Stimulated activated CD4-positive, alpha-beta T cell treated with anti-CD3 and anti-CD28 coated beads, Interleukin-12 subunit alpha, Interleukin-12 subunit beta, amount 100 ng/mL, for 4 hours (primary cell): ENCODE measurements at places on chromosomes 1 and 21.

DNA sequence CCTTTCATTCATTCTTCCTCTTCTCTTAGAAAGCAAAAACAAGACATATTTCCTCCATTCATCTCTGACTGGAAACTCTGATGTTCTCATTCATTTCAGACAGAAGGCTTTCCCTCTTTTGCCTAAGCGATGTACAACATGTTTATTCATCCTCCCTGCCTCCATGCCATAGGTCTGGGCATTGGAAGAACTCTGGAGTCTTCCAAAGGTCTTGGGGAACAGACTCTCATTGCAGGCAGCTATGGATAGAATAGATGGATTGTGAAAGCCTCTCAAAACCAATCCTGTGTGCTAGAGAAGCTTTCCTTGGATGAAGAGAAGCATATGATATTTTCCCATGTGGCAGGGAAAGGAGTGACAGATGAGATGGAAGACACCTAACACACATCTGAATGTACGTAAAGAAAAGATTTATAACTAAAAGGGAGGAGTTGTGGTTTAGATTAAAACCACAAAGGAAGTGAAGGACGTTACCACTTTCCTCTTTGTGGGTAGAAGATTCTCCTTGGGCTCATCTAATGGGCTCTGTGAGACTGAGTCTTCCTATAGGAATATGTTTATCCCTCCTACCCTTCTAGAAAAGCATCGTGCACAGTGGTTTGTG, 38.7 kb downstream of the BCL9 start:
- DNase-seq = no peak

GRCh38 chr1:184788970-184789369, 34.3 kb upstream of the EDEM3 start:
- no peak for DNase-seq

DNA sequence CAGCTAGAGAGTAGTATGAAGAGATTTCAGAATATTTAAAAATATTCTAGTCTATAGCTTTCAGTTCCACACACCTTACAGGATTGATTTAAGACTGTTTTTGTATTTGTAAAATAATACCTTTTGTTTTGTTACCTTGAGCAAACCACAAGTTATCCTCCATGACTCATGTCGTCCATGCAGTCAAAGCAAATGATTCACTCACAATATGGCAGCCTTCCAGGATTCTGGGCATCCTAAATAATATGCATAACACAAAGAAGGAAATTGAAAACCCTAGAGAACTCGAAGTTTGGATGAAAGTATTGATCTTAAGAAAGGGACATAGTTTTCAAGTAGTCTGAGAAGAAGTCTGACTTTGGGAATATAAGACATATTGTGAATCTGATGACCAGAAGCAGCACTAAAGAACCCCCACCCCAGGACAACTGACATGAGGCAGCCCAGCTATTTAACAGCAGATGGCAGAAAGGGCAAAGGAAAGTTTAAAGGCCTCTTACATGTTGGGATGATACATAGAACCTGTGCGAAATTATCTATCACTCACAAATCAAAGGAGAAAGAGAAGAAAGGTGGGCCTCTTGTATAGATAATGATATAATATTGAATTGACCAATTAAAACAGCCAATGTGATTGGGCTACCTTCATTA, 857.9 kb downstream of the BRINP3 start:
- no peak for DNase-seq

- DNase-seq = no peak
Observed at GRCh38 chr1:207798847-207799246, 47.0 kb downstream of the CD46 start.

- DNase-seq = no peak
Observed at GRCh38 chr21:26747216-26747615, 98.0 kb downstream of the ADAMTS1 start.

GRCh38 chr1:203551550-203551949, 57.6 kb downstream of the OPTC start:
- DNase-seq = no peak

- DNase-seq = no peak
Observed at GRCh38 chr1:14479865-14480264, 118.6 kb upstream of the KAZN start.

DNA sequence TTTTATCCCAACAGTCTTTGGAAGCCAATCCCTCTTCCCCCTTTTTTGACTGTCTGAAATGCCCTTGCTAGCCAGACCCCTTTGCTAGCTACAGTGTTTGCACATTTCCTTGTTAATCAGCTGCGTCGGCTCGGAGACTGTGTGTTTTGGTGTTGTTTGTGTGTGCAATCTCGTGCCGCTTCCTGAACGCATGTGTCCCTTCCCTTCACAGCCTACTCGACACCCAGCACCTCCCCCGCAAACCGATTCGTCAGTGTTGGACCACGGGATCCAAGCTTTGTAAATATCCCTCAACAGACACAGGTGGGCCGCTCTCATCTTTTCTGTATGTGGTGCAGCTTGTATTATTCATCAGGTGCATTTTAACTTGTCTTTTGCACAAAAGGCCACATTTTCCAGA, 298.7 kb downstream of the TM2D1 start:
- no peak for DNase-seq

DNA sequence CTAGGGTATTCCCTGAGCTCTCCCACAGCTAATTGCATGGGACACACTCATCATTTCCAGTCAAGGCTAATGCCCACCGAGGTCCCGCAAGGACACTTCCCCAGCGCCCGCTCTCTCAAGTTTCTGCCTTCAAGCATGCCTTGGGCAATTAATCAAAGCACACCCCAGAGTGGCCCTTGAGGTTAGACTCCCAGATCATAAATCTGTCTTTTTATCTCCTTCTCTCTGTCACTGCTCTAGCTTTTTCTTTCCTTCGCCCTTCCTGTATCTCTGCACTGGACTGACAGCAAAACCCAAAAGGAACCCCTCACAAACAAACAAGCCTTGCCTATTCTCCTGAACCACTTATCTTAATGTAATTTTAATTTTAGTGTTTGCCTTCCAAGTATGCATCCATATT, 7.9 kb upstream of the EXOSC10 start:
- no peak for DNase-seq

GRCh38 chr1:21129407-21129806, 47.3 kb downstream of the EIF4G3 start:
- DNase-seq = no peak

DNA sequence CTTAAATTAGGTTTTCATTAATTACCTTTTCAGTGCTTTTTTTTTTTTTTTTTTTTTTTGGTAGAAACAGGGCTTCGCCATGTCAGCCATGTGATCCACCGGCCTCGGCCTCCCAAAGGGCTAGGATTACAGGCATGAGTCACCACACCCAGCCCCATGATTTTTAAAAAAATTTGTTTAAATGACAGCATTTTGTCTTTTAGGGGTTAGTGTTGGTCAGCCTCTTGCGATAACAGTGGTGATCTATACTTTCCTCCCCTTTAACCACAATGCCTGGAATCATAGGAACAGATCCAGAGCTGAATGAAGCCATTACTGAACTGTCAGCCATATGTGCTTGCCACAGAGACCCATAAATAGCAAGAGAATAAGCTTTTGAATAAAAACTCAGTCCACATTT, 73.9 kb downstream of the CACHD1 start:
- DNase-seq = no peak

GRCh38 chr21:39022863-39023693, 160.2 kb downstream of the PSMG1 start:
- no peak for DNase-seq

- DNase-seq = no peak
Observed at GRCh38 chr1:201675143-201675542, 136.2 kb downstream of the NAV1 start.

DNA sequence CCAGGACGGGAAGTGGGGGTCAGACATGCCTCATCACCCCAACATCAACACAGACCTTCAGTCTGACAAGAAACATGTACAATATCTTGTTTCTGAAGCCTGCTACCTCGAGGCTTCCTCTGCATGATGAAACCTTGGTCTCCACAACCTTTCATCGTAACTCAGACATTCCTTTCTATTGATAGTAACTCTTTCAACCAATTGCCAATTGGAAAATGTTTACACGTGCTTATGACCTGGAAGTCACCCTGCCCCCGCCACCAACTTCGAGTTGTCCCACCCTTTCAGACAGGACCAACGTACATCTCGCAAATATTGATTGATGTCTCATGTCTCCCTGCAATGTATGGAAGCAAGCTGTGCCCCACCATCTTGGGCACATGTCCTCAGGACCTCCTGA, 159.5 kb downstream of the ETS2 start:
- no peak for DNase-seq

GRCh38 chr1:20413776-20414140, 72.3 kb downstream of the CAMK2N1 start:
- no peak for DNase-seq

GRCh38 chr1:231590453-231591198, 36.0 kb upstream of the DISC1 start:
- peak; percentile 32 for DNase-seq

DNA sequence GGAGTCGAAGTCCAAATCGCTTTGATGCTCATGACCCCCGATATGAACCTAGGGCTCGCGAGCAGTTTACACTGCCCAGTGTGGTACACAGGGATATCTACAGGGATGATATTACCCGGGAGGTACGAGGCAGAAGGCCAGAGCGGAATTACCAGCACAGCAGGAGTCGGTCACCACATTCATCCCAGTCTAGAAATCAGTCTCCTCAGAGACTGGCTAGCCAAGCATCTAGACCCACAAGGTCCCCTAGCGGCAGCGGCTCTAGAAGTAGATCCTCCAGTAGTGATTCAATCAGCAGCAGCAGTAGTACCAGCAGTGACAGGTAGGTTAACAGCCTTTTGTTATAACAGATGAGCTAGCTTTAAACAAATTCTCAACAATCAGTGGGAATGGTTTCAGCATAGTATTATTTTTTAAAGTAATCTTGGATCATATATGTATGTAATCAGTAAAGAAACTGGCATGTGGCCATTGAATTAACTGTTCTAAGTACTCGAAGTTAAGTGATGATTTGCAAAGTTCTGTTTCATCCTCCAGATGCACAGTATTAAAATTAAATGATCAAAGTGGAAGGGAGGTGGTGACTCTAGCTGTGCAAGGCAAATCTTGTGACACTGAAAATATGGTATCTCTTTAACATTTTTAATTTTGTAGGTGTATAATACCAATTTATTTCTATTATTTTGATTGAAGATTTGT, 29.0 kb downstream of the SPEN start:
- DNase-seq = no peak

DNA sequence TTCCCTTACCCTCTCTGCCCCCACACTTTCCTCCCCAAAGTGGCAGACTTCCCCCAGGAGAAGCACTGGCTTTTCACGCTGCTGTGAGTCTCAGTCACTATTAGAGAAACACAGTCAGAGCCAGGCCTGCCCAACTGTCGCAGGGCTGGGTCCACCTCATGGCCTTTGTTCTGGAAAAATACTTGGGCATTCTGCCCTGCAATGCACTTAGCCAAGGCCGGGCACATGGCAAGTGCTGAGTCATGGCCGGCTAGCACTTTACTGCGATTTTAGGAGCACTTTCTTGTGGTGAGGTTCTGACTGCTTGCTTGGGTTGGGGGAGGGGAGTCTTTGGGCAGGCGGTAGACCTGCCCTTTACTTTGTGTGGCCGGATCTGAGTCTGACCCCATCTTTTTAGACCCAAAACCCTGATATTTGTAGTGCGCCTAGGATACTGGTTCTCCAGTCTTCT, 7.7 kb downstream of the EPHX1 start:
- no peak for DNase-seq

GRCh38 chr1:2451741-2452140, 24.3 kb upstream of the PLCH2 start:
- DNase-seq = no peak

DNA sequence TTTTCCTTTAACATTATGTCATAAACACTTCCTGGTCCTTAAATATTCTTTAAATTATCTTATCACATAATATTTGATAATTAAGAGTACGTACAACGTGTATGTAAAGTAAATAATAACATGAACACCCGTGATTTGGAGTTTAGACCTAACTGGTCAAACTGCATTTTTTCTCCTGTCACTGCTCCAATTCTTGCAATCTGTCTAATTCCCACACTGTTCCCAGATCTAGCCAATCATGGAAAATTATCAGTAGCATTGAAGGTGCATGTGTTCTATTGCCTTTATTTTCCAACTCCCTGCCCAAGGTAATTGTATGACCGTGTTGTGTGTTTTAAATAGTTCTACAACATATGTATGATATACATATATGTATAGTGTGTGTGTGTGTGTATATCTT, 2.1 kb upstream of the PM20D1 start:
- DNase-seq = no peak

- DNase-seq = no peak
Observed at GRCh38 chr1:173403996-173404395, 73.1 kb upstream of the PRDX6 start.

- DNase-seq = no peak
Observed at GRCh38 chr1:8639148-8639547, 178.3 kb downstream of the RERE start.

DNA sequence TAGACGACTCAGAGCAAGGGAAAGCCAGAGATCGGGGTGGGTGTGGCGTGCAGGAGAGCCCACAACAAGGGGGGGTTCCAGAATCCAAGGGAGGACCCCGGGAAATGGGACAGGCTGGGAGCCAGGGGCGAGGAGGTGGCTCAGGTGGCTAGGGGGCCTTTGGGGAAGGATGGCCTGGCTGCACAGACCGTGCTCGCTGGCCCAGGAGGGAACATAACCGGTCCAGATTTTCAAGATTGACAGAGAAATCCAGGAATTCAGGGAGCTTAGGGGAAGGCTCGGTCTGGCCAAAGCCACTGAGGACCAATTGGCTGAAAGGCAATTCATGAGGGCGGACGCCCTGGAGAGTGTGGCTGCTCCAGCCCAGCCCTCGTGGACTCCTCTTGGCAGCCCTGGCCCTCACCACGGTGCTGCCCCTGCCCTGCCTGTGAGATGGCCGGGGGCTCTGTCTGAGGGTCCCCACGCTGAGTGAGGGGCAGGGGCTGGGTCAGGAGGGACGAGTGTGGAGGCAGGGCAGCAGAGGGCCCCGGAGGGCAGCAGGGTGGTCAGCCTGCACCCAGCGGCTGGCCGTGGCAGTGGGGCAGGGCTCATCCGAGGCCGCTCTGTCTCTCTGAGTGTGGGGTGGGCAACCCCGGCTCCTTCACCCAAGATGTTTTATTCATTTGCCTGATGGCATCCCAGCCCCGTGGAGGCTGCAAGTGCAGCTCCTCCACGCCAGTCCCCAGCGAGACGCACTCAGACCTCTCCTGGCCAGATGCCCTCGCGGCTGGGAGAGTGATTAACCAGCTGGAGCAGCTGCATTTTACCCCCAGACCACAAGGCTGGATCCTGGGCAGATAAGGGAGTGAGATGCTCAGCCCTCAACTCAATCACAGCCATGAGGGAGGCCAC, 5.6 kb upstream of the LRRC3 start:
- no peak for DNase-seq

DNA sequence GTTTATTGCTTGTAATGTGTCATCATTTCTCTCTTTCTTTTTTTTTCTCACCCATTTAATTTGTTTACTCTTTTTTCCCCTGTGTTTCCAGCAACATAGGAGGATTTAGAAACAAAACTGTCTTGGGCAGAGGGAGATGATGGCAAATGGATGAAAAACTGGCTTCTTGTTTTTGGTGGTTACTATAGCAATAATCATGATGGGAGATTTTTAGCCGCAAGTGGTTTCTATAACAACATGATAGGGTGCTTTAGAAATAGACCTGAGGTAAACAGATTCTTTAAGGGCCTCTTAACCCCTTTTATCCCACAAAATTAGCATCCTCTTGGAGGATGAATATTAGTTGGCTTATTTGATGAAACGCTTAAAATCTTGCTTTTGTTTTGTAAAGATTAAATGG, 51.6 kb downstream of the CRB1 start:
- no peak for DNase-seq
